ENCODE measurements at places on chromosomes 3 and 15. TPM values are rescaled to one million over a fixed set of nuclear protein-coding genes. Genes with fewer than 3 reads are reported as not detected.

Gene ANKUB1
- total RNA-seq, result 4.2 TPM

Gene CADM2
- total RNA-seq, result 172 TPM

Gene RBP2
- not detected for total RNA-seq

Gene ZBTB11
- total RNA-seq, result 43.1 TPM

Gene RUBCN
- total RNA-seq, result 40.4 TPM

Gene SFMBT1
- total RNA-seq, result 32.3 TPM

Gene RYR3
- total RNA-seq, result 23.1 TPM

Gene DAPK2
- total RNA-seq, result 3.7 TPM

Gene CIDEC
- not detected for total RNA-seq

Gene TPRG1
- 4.4 TPM for total RNA-seq

Gene BBX
- 33.9 TPM for total RNA-seq

All from diencephalon (tissue), 1 donor.